Dermis lymphatic vessel endothelial cell (primary cell): ENCODE measurements at places on chromosomes 5 and 9. TPM values are rescaled to one million over a fixed set of nuclear protein-coding genes. Genes with fewer than 3 reads are reported as not detected.

The CDH18 gene
- not detected in 2 replicates for total RNA-seq

The SLC45A2 gene
- 0.11 TPM in 1 of 2 replicates, not detected in the other for total RNA-seq

The FAM169A gene
- total RNA-seq = 2.8 and 4.1 TPM in 2 replicates

The DNAH5 gene
- 0.11 and 0.17 TPM in 2 replicates for total RNA-seq

The ANKRD31 gene
- total RNA-seq = under 0.01 TPM in 2 replicates

The MACIR gene
- 4.8 and 5.9 TPM in 2 replicates for total RNA-seq

The CDX1 gene
- under 0.01 TPM in 1 of 2 replicates, not detected in the other for total RNA-seq

The PPP3R2 gene
- not detected in 2 replicates for total RNA-seq

The ANKHD1 gene
- total RNA-seq = 52.8 and 68.4 TPM in 2 replicates

The ELAVL2 gene
- 0.22 and 0.26 TPM in 2 replicates for total RNA-seq

The GABRA6 gene
- total RNA-seq = not detected in 2 replicates

The GLRA1 gene
- not detected in 2 replicates for total RNA-seq

The WDR70 gene
- total RNA-seq = 25.1 and 31.7 TPM in 2 replicates

The NEUROG1 gene
- total RNA-seq = not detected in 2 replicates

The HDHD3 gene
- 7.0 and 8.1 TPM in 2 replicates for total RNA-seq

The BHMT2 gene
- total RNA-seq = 0.86 and 2.7 TPM in 2 replicates

The TNFSF8 gene
- total RNA-seq = not detected in 2 replicates

The ASPN gene
- total RNA-seq = not detected in 2 replicates

The KLF4 gene
- 4.6 and 20.0 TPM in 2 replicates for total RNA-seq

The CATSPER3 gene
- total RNA-seq = under 0.01 and 0.17 TPM in 2 replicates
